G401 (cell line): ENCODE measurements at places on chromosomes 12 and 14. TPM values are rescaled to one million over a fixed set of nuclear protein-coding genes. Genes with fewer than 3 reads are reported as not detected.
A peak's percentile ranks its signal among the peaks of the same experiment; 100 is the strongest.

The SMOC1 gene
- not detected in 2 replicates for total RNA-seq

DNA sequence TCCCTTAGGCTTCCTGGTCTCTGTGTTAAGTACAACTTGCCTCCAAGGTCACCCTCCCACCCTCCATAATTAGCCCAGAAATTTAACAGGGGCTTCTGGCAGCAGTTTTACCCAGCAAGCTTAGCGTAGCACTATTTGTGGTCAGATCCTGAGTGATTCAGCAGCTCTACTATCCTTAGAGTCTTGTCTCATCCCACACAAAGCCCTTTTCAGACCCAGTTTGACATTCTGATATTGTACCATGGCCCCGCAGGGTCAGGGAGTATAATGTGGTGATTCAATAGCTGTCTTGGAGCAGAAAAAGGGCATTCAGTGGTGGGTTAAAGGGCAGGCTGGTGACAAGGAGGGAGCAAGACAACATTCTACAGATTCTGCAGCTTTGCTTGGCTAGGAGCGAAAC lies 153.8 kb upstream of the DDHD1 start:
- peak; percentile 56 for DNase-seq

DNA sequence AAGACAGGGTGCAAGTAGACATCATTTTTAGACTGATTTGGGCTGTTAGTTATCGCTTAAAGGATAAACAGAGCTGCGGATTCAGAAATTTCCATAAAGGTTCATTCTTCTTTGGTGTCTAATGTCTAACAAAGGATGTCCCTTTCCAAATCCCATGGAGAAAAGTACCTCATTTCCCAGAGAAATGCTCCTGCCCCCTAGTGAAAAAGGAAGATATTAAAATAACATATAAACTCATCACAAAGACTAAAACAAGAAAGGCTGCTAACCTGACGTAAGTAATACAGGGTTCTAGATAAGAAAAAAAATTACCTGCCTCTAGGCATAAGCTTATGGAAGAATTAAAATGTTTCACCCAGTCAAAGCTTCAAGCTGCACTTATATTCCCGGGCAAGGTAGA lies 22.8 kb downstream of the ARMH4 start:
- no peak for DNase-seq

The LPAR5 gene
- total RNA-seq = 0.03 TPM in 1 of 2 replicates, not detected in the other

DNA sequence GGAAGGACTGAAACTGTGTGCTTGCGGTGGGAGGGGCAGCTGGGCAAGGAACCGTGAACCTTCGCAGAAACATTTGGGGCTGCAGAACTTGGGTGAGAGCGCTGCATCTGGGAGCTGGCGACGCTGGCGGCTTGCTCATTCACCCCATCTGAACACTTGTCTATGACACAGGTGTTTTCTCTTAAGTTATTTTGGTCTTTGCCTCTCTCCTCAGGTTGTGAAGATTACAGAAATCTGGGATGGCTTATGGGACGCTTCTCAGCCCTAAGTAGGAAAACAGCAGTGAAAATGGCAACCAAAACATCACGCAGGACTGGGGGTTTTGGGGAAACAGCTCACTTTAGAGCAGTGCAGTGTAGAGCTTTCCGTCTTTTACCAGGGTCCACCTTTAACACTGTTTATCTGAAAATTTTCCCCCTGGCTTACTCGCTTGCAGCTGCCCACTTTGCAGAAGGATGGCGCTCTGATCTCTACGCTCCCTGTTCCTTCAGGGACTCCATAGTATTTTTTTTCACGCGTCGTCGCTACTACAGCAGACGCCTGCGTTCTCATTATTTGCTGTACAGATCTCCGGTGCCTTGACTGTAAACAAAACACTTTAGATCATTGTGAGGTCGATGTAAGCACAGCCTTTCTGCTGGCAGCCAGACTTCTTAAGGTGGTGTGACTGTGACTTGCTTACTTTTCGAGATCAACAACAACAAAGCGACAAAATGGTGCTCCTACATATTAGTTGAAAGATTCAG lies 2.7 kb upstream of the CDKN1B start:
- peak; percentile 78 for DNase-seq

The SMIM41 gene
- not detected in 2 replicates for total RNA-seq

The OS9 gene
- total RNA-seq = 106 and 134 TPM in 2 replicates

DNA sequence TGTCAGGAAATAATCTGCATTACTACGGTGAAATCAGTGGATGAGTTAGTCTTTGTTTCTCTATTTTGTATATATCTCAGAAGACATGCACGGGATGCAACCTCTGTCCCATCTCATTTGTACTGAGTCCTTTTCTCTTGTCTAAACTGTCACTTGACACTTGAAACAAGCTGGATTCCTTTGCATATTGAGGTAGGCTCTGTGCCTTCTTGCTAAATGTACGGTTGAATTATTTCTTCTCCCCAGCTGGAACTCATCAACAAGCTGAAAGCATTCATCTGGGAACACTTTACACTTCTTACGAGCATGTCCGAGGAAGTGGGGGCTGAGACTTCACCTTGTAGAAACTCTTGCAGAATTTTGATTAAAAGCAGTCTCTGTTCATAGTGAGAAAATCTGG lies 119.5 kb downstream of the VEZT start:
- DNase-seq = peak; percentile 56

DNA sequence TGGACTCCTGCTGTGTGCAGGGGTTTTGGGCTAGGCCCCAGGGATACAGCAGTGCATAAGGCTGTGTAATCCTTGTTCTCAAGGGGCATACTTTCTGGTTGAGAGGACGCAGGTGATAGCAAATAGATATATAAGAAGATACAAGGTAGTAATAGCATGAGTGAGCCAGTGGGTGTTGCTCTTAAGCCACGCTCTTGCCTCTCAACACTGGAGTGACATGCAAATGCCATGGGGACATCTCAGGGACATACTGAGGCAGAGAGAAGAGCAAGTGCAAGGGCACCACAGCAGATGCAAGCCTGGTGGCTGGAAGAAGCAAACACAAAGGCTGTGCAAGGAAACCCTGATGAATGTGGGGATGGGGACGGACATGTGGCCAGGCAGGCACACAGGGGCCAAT lies 223.3 kb downstream of the CHST11 start:
- DNase-seq = no peak

DNA sequence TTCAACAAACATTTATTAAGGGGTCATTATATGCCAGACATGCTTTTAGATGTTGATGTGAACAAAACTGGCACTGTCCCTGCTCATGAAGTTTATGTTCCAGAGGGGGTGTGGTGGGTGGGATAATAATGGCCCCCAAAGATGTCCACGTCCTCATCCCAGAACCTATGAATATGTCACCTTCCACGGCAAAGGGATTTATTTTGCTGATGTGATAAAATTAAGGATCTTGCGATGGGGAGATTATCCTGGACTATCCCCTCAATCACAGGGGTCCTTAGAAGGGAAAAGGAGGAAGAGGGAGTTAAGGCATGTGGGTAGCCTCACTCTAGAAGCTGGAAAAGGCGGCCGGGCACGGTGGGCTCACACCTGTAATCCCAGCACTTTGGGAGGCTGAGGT lies 1.7 kb upstream of the SLC48A1 start:
- DNase-seq = no peak

DNA sequence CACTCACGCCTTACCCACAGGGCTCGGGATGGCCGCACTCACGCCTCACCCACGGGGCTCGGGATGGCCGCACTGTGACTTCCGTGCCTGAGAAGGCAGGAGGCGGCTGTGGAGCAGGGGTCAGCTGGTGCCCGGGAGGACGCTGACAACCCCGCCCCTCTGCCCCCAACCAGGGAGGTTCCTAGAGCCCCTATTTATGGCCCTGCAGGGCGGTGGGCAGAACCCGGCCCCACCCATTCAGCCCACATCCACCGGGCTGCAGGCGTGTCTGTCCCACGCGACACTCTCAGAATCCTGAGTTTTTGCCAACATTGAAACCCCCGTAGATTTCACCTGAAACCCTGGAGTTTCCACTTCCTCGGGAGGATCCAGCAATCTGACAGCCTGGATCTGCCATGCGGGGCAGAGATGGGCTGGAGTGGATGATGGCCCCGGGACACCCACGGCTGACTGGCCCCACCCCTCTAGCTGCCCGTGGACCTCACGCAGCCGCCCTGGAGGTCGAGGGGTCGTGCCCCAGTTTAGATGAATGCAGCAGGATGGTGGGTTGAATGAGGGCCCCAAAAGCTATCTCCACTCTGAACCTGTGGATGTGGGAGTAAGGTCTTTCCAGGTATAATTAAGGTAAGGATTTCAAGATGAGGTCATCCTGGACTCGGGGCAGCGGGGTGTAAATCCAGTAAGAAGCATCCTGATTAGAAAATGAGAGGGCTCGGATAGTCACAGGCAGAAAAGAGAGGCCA lies 20.4 kb downstream of the GALNT9 start:
- no peak for DNase-seq

GRCh38 chr12:14273913-14274311 lies 91.6 kb upstream of the ATF7IP start:
- no peak for DNase-seq

The CLEC4A gene
- total RNA-seq = not detected in 2 replicates

The MTHFD1 gene
- 42.8 and 53.0 TPM in 2 replicates for total RNA-seq

DNA sequence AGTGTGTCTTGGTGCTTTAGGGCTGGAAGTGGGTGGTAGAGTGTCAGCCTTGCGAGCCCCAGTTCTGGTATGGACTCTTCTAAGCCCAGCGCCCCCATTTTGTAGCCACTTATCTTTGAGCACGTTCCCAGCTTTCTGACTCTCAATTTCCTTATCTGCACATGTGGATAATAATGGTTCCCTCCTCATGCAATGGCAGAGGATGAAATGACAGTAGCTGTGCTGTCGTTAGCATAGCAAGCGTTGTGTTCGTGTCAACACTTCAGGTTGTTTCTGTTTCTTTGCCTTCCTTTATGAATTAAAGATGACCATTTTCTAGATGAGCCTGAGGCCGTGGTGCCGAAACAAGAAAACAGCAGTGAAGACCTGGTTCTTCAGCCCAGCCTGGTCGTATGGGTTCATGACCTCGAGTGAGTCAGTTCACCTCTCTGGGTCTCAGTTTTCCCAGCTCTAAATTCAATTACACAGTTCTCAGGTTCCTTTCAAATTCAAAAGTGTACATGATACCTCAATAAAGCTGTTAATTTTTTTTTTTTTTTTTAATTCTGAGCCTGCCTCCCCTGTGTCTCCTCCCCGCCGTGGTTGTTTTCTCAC lies 233.0 kb downstream of the SLC41A2 start:
- DNase-seq = no peak

DNA sequence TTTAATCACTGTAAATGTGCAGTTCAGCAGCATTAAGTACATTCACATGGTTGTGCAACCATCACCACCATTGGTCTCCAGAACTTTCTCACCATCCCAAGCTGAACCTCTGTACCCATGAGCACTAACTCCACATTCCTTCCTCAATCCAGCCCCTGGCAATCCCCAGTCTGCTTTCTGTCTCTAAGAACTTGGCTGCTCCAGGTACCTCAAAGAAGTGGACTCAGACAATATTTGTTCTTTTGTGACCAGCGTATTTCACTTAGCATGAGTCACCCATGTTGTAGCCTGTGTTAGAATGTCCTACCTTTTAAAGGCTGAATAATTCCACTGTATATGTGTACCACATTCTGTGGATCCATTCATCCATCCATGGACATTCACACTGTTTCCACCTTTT lies 64.6 kb downstream of the SLC24A4 start:
- DNase-seq = no peak

- DNase-seq = peak; percentile 15
These were observed 13.0 kb downstream of the TMEM52B start for GRCh38 chr12:10191865-10192264.

DNA sequence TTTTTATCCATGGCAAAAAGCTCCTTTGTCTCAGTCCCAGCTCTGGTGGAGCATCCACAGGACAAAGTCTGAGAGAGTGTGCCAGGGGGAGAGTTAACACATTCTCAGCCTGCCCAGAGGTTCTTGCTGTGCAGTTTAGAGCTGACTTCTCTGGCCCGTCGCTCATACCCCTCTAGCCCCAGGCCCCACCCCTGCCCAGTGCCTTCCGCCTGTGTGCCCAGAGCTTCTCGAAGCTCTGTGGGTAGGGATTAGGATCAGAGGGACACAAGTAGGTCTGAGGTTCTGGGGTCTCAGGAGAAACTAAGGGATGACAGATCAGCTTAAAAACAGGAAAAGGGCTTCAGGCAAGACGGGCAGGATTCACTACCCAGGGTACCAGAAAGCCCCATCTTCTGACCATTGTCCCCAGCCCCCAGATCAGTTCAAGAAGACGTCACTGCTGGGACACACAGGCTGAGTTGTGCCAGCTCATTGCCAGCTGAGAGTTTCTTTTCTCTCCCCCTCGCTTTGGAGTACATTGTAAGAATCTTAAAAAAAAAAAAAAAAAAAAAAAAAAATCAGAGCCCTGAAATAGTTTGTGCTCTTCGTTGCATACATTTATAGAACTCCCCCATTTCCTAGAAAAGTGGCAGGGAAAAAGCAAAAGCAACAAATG lies 127.0 kb downstream of the GCH1 start:
- no peak for DNase-seq

DNA sequence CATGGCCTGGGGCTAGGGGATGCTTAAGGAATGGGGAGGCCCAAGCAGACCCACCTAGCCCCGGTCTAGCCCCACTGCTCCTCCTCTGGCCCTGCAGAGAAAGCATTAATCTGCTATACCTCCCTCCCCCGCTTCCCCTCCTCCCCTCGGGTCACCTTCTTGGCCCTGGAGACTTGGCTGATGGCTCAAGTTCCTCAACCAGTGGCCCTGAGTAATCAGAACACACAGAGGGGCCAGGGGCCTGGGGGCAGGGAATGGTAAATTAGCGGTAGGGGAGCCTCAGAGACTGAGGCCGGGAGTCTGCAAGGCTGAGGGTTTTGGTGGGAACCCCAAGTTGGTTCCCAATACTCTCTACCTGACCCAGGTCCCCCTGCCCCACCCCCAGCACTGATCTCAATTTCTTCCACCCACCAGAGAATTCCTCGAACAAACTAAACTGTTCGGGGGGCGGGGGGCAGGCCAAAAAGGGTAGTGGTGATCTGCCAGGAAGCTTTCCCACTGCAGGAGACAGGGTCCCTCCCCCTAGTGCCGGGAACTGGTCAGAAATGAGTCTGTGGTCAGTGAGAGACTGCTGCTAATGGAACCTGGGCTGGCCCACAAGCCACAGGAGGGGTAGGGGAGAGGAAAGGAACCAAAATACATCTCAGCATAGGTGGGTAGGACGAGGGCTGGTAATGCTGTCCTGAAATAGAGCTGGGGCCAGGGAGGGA lies 12.8 kb upstream of the SMARCD1 start:
- DNase-seq = no peak

DNA sequence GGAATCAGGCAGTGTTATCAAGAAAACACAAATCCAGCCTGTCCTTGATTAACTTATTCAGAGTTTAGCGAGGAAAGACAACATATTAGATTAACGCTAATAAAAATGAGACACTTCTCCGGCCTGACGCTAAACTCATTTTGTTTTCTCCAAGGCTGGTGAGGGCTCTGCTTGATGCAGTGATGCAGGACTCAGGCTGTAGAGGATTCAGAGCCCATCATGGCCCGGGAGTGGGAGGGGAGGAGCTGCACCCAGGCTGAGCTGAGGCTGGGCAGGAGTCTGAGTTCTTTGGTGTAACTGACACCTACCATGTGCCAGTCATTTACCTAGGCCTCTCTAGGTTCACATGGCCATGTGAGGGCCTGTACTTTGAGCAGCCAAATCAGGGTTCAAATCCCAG lies 70.0 kb downstream of the WSCD2 start:
- peak; percentile 32 for DNase-seq

- DNase-seq = no peak
These were observed 76.9 kb downstream of the PTCSC3 start for GRCh38 chr14:36099619-36100018.

The NDRG2 gene
- 28.6 and 40.4 TPM in 2 replicates for total RNA-seq

The RFX4 gene
- total RNA-seq = not detected in 2 replicates

The CCDC63 gene
- total RNA-seq = not detected in 2 replicates

- DNase-seq = peak; percentile 44
These were observed 411 bp downstream of the BTBD7 start for GRCh38 chr14:93332397-93332852.
